ENCODE measurements at places on chromosomes 1 and 21.
A peak's percentile ranks its signal among the peaks of the same experiment; 100 is the strongest.

DNA sequence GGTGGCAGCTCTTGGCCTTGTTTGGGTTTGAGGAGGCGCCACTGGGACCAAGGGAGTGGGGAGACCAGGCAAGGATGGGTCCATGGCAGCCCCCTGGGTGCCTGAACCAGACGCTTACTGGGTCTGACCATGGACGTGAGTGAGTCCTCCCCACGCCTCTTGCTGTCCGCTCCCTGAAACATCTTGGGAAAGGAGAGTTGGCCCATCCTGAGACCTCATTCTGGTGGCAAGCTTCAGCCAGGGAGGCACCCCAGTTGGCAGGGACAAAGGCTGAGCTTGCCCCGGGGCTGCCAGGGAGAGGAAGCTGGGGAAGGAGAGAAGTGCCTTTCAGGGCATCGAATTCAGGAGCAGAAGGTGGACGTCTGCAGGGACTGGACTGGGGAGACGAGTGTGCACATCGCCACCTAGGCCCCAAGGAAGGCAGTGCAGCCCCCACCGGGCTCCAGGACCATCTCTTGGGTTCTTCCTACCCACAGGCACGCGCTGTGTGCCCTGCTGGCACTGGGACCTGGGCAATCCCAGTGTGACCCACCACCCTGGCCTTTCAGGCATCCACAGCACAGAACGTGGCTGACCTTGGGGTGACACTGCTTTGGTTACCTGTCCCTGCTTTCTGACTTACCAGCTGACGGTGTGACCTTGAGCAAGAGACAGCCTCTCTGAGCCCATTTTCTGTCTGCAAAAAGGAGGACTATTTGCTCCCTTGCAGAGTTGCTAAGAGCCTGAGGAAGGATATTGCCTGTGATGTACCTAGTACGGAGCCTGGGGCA is 132.9 kb upstream of the WNT4 start:
- DNase-seq, result no peak
- peak overlapping the region; percentile 97 for H3K27ac ChIP-seq
- peaks cover 53% of the 10 kb centered on the region for H3K4me1 ChIP-seq

GRCh38 chr21:44894687-44895302 is 21.3 kb upstream of the PTTG1IP start:
- H3K4me3 ChIP-seq, result no peak overlapping the region
- H3K36me3 ChIP-seq, result no peaks in the 10 kb centered on the region
- no peak overlapping the region for H3K27ac ChIP-seq
- DNase-seq, result no peak

DNA sequence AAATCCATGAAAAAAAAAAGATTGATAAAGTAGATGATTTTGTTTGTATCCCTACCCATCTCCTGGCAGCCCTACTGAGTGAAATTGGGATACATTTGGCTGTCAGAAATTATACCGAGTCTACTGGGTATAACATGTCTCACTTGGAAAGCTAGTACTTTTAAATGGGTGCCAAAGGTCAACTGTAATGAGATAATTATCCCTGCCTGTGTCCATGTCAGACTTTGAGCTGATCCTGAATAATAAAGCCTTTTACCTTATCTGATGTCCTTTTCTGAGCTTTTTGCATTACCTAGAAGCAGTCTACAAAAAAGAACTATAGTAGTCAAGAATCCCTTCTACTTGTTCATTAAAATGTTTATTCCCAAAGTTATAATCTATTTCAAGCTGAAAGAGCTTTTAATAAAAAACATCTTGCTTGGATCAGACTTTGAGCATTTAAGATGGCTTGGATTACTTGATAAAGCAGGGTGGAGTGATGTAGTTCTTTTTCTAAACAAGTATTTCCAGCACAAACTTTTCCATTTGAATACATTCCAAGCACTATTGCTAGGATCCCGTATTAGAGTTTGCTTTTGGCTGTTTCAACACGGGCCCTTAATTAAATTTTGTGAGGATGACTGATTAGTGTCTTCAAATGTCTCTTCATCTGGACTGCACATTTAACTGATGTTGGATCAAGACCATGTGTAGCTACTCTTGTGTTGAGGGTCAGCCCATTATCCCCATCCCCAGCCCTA is 69.2 kb downstream of the DTL start:
- H3K4me1 ChIP-seq, result peaks cover 22% of the 10 kb centered on the region
- peaks cover 6% of the 10 kb centered on the region for H3K36me3 ChIP-seq
- no peak for DNase-seq

DNA sequence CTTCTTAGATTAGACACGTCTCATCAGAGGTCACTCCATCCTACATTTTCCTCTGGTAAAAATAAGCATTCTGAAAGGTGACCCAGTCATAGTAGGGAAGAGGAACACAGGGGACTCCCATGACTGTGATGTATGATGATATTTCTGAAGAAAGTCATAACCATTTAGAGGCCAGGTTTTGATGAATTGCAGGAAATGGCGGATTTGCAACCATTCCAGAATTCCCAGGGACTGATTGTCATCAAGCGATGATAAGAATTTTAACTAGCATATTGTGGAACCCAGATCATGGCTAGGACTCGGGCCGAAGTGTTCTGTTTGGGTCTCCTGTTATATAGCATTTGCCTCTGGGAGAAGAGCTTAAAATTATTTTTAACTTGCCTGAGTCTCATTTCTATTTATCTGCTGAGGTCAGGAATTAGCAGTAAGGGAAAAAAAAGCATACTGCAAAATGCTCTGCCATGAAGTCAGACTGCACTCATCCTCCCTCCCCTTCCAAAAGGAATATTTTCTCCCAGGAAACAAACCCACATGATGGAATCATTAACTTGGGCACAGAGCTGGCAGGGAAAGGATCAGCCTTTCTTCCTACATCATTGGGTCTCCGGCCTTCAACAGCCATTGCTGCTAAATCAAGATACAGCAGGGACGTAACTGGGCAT is 286.7 kb downstream of the HLX start:
- no peaks in the 10 kb centered on the region for H3K36me3 ChIP-seq
- no peak for DNase-seq
- no peak overlapping the region for H3K4me3 ChIP-seq
- H3K4me1 ChIP-seq, result peaks cover 32% of the 10 kb centered on the region

GRCh38 chr21:37514038-37514667 is 147.6 kb downstream of the DYRK1A start:
- H3K36me3 ChIP-seq, result peaks cover 61% of the 10 kb centered on the region
- DNase-seq, result no peak
- H3K4me3 ChIP-seq, result no peak overlapping the region
- no peaks in the 10 kb centered on the region for H3K27me3 ChIP-seq

GRCh38 chr1:118918940-118919259 is 69.2 kb downstream of the TBX15 start:
- H3K27me3 ChIP-seq, result peaks cover 27% of the 10 kb centered on the region
- no peaks in the 10 kb centered on the region for H3K4me1 ChIP-seq
- no peak overlapping the region for H3K4me3 ChIP-seq
- DNase-seq, result no peak
- no peak overlapping the region for H3K27ac ChIP-seq
- H3K36me3 ChIP-seq, result no peaks in the 10 kb centered on the region

DNA sequence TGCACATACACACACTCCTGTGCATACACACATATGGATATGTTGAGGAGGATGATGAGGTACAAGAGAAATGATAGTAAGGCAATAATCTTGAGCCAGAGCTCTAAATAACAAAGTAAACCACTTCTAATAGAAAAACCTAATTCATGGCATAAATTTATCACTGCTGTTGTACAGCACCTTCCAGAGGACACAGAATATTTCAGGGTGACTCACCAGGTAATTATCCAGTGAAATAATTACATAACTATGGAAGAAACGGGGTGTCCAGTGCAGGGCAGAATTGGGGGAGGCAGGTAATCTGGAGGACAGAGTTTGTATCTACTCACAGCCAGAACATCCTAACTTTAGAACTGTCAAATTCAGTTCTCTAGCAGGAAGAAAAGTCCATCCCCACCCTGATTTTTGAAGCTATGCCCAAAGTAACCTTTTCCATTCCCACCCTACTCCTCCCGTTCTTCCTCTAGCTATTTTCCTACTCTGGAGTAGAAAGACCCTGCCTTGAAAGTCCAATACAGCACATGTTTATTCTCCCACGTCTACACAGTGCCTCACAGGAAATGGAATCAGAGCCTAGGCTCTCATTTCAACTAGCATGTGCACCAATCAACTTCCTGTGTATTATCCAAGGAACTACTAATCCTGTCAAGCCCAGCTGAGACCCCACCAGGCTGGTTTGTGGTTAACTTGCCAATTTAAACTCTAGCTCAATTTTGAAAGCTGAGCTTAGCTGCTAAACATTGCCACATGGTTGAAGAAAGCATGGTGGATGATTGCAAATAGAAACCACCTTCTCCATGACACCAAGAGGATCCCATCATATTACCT is 96.6 kb downstream of the PTPN14 start:
- no peak for DNase-seq

GRCh38 chr1:151655371-151655770 is 43.5 kb downstream of the SNX27 start:
- no peaks in the 10 kb centered on the region for H3K4me1 ChIP-seq
- DNase-seq, result no peak
- H3K4me3 ChIP-seq, result no peak overlapping the region
- H3K36me3 ChIP-seq, result peaks cover 35% of the 10 kb centered on the region
- no peaks in the 10 kb centered on the region for H3K27me3 ChIP-seq
- no peak overlapping the region for H3K27ac ChIP-seq

- no peaks in the 10 kb centered on the region for H3K36me3 ChIP-seq
- no peak overlapping the region for H3K4me3 ChIP-seq
- H3K27me3 ChIP-seq, result peaks cover 20% of the 10 kb centered on the region
- no peak for DNase-seq
- no peak overlapping the region for H3K27ac ChIP-seq
Observed at GRCh38 chr1:151509350-151510019, 1.7 kb upstream of the CGN start.

- DNase-seq, result no peak
- no peak overlapping the region for H3K27ac ChIP-seq
- no peak overlapping the region for H3K4me3 ChIP-seq
- H3K36me3 ChIP-seq, result no peaks in the 10 kb centered on the region
- H3K4me1 ChIP-seq, result peaks cover 4% of the 10 kb centered on the region
Observed at GRCh38 chr21:37357691-37358090, 8.9 kb upstream of the DYRK1A start.

DNA sequence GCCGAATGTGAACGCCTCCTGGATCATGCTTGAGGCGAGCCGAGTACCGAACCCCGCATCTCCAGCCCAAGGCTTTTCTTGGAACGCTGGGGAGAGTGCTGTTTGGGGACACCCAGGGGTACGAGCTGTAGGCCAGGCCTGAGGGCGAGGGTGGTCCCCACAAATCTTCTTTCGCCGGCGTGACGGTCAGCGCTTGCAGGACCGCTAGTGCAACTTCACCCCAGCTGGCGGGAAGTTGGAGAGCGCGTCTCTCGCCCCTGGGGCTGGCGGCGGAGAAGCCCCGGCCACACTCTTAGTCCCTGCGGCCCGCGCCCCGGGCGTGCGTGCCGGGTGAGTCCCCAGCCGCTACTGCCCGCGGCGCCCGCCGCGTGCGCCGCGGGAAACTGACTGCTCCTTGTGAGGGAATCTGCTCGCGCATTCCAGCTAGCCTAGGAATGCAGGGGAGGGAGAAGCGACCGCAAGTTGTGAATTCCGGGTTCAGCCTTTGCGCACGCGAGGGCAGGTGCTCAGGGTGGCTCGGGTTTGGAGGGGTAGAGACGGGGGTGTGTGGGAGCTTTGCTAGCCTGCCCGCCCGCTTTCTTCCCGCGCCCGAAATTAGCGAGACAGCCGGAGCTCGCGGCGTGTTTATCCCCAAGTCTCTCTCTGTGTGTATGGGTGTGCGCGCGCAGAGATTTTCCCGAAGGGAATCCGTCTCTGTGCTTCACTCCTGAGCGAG is 884 bp downstream of the LHX4 start:
- H3K4me1 ChIP-seq, result peaks cover 19% of the 10 kb centered on the region
- H3K27ac ChIP-seq, result no peak overlapping the region
- H3K4me3 ChIP-seq, result peak overlapping the region; percentile 71
- H3K36me3 ChIP-seq, result no peaks in the 10 kb centered on the region

GRCh38 chr1:97144527-97144926 is 422.9 kb downstream of the PTBP2 start:
- H3K4me3 ChIP-seq, result no peak overlapping the region
- H3K27me3 ChIP-seq, result peaks cover 2% of the 10 kb centered on the region
- H3K4me1 ChIP-seq, result peaks cover 2% of the 10 kb centered on the region
- no peak overlapping the region for H3K27ac ChIP-seq

- H3K4me3 ChIP-seq, result no peak overlapping the region
- no peaks in the 10 kb centered on the region for H3K36me3 ChIP-seq
- no peaks in the 10 kb centered on the region for H3K27me3 ChIP-seq
- DNase-seq, result peak; percentile 54
- H3K4me1 ChIP-seq, result peaks cover 14% of the 10 kb centered on the region
Observed at GRCh38 chr1:157193702-157194391, 55.7 kb upstream of the ETV3 start.

GRCh38 chr1:22582661-22583635 is 19.7 kb downstream of the EPHA8 start:
- H3K4me3 ChIP-seq, result no peak overlapping the region
- H3K27me3 ChIP-seq, result peaks cover 11% of the 10 kb centered on the region
- no peaks in the 10 kb centered on the region for H3K36me3 ChIP-seq
- DNase-seq, result no peak
- no peak overlapping the region for H3K27ac ChIP-seq
- no peaks in the 10 kb centered on the region for H3K4me1 ChIP-seq

DNA sequence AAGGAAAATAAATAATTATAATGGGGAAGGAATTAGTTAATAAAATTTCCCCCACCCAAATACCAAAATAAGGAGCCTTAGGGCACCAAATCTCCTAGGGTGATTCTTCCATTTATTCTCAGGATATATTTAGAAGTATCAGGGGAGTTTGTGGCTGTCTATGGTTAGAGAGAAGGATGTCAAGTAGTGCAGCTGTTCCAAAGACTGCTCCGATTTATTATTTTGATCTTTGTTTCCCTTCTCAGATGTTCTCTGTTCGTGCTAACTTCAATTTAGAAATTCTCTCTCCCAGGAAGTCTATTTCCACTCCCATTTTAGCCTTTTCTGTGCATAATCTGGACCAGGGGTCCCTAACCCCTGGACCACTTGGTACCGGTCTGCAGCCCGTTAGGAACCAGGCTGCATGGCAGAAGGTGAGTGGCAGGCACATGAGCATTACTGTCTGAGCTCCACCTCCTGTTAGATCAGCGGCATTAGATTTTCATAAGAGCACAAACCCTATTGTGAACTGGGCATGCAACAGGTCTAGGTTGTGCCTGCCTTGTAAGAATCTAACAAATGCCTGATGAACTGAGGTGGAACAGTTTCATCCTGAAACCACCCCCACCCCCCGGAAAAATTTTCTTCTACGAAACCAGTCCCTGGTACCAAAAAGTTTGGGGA is 9.3 kb upstream of the MAST2 start:
- no peak overlapping the region for H3K4me3 ChIP-seq
- H3K27me3 ChIP-seq, result peaks cover 3% of the 10 kb centered on the region
- no peaks in the 10 kb centered on the region for H3K4me1 ChIP-seq
- no peak overlapping the region for H3K27ac ChIP-seq
- no peak for DNase-seq

- peak overlapping the region; percentile 39 for H3K27ac ChIP-seq
- peaks cover 73% of the 10 kb centered on the region for H3K4me1 ChIP-seq
- H3K36me3 ChIP-seq, result no peaks in the 10 kb centered on the region
- DNase-seq, result no peak
- H3K4me3 ChIP-seq, result no peak overlapping the region
- peaks cover 10% of the 10 kb centered on the region for H3K27me3 ChIP-seq
Observed at GRCh38 chr1:156663178-156663577, 14.0 kb downstream of the NES start.

All from mesothelial cell of epicardium (in vitro differentiated cells).